ENCODE measurements at places on chromosomes 12 and 14.

GRCh38 chr12:65539023-65539422, 260.5 kb downstream of the MSRB3 start:
- DNase-seq, result no peak

DNA sequence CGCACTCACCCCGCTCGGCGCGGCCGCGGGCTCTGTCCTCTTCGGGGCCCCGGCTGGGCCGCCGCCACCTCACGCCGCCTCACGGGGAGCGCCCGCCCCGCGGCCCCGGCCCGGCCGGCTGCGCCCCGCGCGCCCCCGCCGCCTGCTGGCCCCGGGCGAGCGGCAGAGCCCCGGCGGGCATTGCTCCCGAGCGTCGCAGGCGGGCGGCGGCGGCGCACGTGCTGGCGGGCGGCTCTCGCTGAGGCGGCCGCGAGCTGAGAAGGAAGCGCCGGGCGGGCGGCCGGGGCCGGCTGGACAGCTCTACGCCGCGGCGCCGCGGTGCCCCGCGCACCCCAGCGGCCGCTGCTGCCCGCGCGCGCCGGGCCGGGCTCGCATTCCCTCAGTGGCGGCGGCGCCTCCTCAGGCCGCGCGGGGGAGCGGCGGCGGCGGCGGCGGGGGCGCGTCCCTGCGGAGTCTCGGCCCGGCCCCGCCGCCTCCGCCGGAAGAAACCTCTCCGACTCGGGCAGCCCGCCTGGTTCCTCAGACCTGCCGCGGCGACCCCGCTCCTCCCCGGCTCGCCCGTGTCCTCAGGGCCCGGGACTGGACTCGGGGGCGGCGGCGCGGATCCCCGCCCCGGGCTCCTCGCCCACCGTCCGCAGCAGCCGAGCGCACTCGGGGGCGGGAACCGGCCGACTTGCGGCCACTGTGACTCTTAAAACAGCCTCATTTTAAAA, at the start of gene PITPNM2:
Gene PITPNM2, minus strand, starts transcription at position 347 of the 713 bp plus-strand sequence. CDS start 116,500 bp downstream, outside the sequence.
- DNase-seq, result peak; percentile 70

DNA sequence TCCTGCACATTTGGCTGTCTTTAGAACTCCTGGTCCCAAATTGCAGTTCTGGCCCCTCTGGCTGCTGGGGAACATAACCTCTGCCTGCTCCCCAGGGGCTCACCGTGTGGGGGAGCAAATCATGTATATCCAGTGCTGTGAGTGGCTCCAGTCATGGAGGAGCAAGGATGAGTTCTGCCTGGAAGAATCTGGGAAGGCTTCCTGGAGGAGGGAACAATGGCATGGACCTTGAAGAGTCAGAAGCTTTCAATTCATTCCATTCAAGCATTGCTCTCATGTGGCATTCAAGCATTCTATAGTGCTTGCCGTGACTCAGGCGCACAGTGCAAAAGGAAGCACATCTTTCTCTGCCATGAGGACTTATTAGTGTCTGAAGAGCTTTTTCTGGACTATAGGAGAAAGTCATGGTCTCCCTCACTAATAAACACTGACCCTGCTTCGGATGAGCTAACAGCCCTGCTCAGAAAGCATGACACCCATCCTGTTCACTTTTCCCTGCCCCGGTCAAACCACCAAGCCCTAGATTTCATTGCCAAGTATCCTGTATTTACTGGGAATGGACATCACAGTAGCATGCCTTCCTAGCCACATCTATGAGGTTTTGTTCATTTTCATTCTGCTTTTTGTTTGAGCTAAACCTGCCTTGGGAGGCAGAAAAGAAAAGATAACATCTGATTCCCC, 3.5 kb downstream of the IFI27 start:
- no peak for DNase-seq

GRCh38 chr12:4331221-4331620, 10.2 kb downstream of the TIGAR start:
- no peak for DNase-seq

DNA sequence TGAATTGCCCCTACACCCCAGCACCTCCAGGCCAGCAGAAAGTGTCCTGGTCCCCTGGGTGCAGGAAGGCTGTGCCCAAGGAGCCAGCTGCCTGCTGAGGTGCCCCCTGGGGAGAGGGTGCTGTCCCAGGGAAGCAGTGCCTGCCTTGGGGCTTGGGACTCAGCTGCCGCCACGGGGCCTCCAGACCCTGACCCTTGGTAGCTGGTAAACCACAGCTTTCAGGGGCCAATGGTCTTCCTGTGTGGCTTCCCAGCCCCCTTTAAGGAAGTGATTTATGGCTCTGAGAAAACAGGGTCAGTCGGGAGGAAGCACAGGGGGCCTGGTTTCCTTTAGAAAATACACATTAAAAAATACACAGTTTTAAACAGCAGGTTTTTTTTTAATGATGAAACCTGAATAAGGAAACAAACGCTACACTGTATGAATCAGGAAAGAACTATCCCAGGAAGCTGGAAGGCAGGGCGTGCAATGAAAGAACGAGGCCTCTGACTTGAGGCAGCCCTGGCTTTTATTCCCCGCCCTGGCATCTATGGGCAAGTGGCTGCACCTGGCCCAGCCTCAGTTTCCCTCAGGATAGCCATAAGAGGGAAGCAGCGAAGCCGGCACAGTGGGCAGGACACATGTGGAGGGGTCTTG, 40.6 kb upstream of the EML1 start:
- DNase-seq, result no peak

GRCh38 chr12:110741341-110742095, 1.2 kb downstream of the PPP1CC start:
- DNase-seq, result no peak

DNA sequence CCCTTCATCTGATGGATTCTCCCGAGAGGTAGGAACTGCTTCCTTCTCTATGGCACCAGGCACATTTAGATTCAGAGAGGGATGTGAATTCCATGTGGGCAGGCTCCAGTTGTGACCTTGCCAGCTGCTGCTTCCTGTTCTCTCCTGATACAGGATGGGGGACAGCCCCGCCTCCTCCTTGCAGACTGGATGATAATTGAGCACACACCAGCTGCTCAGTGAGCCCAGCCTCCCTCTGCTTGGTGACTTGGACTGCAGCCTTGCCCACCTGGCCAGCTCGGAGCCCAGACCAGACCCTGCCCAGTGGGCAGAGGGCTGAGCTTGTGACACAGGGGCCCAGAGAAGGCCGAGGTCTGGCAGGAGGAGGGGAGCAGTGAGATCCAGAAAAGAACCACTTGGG, 90.2 kb downstream of the CALM1 start:
- no peak for DNase-seq

- peak; percentile 62 for DNase-seq
Measured at GRCh38 chr12:102958073-102958829, 777 bp downstream of the ASCL1 start.

- DNase-seq, result no peak
Measured at GRCh38 chr14:61434311-61434710, 112.9 kb downstream of the PRKCH start.

DNA sequence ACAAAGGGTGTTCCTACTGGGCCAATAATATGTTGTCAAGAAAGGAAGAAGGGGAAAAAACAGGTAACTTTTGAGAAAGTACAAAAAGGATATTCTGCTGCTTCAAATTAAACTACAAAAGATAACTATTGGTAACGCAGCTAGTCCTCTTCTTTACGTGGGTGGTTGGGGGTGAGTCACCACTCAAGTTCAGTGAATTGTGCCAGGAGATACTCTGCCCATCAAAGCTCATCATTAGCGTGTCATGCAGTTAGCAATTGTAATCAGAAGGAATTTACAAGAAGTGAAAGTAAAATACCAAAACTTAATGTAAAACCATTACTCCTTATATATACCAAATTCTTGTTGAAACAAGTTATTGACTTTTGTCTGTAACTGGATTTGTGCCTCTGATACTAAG, 342.0 kb downstream of the NPAS3 start:
- DNase-seq, result no peak

DNA sequence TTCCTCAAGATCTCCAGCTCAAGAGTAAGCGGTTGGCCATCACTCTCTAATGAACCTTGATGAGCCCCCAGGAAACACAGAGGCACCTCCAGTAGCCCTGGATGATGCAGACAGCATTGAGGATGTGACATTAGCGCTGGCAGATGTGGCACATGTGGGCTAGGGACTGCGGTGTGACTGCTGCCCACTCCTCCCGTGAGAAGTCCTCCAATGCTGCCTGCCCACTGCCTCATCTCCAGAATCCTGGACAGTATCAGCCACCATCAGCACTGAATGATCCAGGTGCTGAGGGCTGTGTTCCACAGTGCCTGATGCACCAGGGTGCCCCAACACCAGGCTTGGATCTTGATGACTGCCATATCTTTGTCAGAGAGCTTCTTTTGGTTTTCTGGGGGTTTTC, 412.6 kb downstream of the TMEM117 start:
- DNase-seq, result no peak

Measured in right forelimb (tissue), 1 donor.